ENCODE measurements at places on chromosomes 7 and 10.

DNA sequence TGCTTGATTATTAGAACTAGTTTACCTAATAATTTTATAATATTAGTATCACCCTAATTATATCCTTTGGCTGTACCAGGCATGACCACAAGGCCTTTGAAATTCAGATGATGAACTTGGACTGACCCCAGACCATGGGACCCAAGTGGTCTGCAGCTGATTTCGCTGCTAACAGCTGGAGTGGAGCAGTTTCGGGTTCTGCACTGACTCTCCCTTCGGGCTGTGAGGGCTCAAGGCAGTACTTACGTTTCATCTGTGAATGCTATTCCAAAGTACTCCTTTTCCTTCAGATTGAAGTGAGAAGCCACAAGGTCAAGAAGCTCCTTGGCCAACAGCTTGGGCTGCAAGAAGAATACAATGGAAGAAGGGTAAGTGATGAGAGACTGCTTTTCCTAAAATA, 223.8 kb downstream of the PRPF18 start:
- DNase-seq = no peak

- no peak for DNase-seq
Measured at GRCh38 chr7:141484907-141485306, 66.3 kb upstream of the AGK start.

- DNase-seq = peak; percentile 31
Measured at GRCh38 chr10:60572511-60573194, 183.0 kb upstream of the ANK3 start.

DNA sequence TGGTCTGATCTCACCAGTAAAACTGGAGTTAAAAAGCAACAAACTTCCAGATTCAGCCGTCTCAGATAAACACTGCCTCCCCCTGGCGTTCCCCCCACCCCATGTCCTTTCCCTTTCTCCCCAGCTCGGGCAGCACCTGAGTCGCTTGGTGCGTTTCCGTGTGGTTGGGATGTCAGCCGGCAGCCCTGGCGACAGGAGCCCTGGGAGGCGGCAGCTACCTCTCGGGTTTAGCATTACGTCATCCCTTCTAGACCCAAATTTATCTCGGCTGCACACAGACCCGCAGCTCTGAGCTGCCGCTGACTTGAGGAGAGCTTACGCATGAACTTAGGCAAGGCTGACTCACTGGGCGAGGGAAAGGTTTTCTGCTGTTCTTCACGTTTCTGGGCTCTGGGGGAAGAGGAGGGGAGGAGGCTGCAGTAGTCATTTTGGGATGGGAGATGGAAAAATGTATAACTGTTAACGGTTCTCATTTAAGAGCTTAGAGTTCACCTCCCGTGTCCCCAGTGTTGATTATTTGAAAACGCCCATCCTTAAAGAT, 14.4 kb downstream of the MXI1 start:
- peak; percentile 90 for DNase-seq

Data from MCF 10A (cell line).